Kasumi-1 (cell line): ENCODE measurements at places on chromosomes 4 and X.

GRCh38 chr4:140296335-140297220 is 76.9 kb upstream of the SCOC start:
- no peak for DNase-seq

GRCh38 chr4:145545538-145546174 is 64.0 kb downstream of the SMAD1 start:
- DNase-seq: peak; percentile 30

GRCh38 chr4:53346920-53347852 is 18.7 kb downstream of the SCFD2 start:
- no peak for DNase-seq

DNA sequence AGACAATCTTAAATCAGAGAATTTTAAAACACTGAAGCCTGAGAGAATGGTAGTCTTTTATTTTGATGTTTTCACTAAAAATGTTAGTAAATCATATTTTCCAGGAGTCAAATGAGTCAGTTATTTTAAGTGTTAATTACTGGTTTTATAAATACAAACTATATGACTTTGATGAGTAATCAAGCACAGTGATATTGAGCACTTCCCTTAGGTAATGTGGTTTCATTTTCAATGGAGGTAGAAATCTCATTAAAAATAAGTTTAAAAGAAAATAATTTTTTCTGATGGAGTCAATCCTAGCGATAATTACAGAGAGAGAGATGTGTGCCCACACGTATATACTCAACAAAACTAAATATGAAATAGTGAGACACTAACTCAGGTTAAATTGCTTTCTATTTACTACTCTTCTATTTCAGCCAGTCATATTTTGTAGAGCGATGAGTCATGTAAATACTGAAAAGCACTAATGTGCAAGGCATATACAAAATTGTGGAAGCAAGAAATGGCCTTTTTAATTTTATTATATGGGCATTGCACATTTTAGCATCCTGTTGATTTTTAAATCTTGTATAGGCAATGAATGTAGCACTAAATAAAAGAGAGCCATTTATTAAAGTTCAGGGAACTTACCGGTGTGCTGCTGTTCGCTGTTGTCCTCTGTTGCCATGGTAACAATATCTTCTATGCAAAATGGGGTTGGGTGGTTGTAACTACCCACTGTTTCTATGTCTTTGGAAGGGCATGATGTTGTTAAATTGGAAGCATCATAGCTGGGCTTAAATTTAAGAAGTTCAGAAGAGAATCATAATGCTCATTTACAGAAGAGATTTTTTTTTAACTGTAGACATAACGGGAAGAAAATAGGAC is 513.7 kb downstream of the TLL1 start:
- no peak for DNase-seq

DNA sequence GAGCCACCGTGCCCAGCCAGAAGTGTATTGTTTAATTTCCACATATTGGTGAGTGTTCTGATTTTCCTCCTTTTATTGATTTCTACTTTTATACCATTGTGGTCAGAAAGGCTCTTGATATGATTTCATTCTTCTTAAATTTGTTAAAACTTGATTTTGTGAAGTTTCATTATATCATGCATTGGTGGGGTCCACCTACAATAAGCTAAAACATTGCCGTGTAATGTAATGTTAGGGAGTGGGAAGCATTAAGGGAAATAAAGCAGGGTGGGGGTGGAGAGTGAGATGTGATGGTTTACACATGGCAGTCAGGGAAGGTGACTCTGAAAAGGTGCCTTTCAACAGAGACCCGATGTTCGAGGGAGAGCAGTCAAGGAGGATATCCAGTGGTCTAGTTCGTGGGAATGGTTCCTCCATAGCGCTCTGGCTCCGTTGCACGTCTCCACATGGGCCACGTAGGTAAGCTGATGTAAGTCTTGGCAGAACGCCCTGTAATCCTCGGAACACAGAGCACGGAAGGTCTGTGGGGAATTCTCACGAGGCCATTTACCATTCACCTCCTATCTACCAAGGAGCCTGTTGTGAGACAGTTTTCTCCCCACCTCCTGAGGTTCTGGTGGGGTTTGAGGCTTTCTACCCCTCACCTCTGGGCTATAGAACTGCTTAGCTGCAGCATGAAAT is 7.7 kb upstream of the WDR13 start:
- no peak for DNase-seq

- DNase-seq: no peak
Observed at GRCh38 chr4:85928775-85929591, 430.9 kb downstream of the MAPK10 start.

GRCh38 chr4:96162636-96163035 is 322.7 kb downstream of the PDHA2 start:
- DNase-seq: no peak
